Neuronal stem cell (in vitro differentiated cells): ENCODE measurements at places on chromosomes 1 and 21.

DNA sequence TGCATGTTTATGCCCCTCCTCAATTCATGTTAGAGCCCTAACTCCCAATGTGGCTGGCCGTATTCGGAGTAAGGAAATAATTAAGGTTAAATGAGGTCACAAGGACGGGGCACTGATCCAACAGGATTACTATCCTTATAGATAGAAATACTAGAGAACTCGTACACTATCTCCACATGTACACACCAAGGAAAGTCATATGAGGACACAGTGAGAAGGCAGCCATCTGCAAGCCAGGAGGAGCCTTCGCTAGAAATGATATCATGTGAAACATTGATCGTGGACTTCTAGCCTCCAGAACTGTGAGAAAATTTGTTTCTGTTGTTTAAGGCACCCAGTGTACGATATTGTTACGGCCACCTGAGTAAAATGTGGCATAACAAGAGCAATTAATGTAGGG, 79.7 kb downstream of the FAF1 start:
- DNase-seq: no peak

- no peak for DNase-seq
Observed at GRCh38 chr1:232792949-232793348, 12.3 kb upstream of the MAP10 start.

DNA sequence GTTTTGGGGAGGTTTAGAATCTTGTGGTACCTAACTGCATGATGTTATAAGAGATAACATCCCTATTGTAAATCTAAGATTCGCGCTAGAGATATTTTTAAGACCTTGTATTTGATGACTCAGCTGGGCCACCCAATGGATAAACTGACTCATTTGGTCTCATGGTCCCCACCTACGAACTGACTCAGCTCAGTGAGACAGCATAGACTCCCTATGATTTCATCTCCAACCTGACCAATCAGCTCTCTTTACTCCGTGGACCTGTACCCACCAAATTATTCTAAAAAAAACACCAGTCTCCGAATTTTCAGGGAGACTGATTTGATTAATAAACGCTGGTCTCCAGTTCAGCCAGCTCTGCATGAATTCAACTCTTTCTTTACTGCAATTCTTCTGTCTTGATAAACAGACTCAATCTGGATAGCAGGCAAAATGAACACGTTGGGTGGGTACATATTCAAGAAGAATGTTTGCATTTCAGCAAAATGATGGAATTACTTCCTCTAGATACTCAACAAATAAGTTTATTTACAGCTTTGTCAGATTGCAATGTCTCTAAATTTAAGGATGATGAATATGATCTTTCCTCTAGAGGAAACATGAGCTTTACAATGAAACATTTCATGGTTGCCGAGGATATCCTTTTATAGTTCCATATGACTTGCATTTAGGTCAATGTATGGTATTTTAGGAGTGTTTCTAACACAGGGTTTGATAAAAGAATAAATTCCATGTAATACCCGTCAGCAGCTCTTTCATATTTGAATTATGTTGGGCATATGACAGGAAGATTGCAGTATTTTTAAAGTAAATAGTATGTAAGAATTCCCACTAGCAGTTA, 516.6 kb upstream of the RGS18 start:
- DNase-seq: no peak

GRCh38 chr1:233473549-233474204, 140.2 kb upstream of the KCNK1 start:
- DNase-seq: no peak

DNA sequence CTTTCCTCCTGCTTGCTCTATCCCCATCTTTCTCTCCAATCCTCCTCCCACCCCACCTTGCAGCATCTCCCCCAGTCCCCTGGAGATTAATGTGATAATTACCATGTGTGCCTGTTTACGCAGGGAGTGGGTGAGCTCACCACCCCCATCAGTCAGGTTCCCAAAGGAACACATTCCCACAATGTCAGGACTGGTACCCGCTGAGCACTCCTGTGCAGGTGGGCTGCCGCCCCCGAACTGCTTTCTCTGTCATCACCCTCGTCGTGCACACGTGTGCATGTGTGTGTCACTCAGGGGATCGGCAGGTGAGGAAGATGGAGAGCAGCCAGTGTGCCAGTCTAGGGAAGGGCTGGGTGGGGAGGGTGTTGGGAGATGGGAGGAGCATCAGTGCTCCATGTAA, 163.4 kb downstream of the CACNA1E start:
- DNase-seq: no peak

- DNase-seq: no peak
Observed at GRCh38 chr1:59346429-59346828, 49.5 kb downstream of the FGGY start.

DNA sequence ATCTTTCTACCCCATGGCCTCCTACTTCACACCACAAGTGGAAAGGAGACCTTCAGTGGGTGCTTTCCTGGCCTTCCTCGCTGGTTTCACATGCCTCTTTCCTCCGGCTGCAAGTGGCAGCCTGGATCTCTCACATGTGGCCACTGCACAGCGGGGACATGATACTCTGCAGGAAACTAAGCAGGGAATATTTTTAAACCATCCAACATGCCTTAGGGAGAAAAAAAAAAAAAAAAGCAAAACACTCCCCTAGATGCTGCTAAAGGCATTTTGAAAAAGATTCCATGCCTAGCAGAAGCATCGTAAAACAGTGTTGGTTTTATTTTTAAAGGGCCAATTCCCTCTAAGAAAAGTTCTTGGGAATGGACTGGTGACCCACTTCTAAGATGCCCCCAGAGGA, 12.2 kb upstream of the GJA5 start:
- DNase-seq: no peak

- DNase-seq: no peak
Observed at GRCh38 chr1:11676386-11677103, 4.4 kb downstream of the MAD2L2 start.

GRCh38 chr1:3126756-3127678, 58.0 kb downstream of the PRDM16 start:
- no peak for DNase-seq

DNA sequence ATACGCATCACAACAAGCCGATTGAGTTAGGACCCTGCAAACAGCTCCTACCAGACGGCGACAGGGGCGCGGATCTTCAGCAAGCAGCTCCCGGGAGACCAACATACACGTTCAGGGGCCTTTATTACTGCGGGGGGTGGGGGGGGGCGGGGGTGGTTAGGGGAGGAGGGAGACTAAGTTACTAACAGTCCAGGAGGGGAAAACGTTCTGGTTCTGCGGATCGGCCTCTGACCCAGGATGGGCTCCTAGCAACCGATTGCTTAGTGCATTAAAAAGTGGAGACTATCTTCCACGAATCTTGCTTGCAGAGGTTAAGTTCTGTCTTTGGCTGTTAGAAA, 162.0 kb downstream of the RUNX1 start:
- no peak for DNase-seq

DNA sequence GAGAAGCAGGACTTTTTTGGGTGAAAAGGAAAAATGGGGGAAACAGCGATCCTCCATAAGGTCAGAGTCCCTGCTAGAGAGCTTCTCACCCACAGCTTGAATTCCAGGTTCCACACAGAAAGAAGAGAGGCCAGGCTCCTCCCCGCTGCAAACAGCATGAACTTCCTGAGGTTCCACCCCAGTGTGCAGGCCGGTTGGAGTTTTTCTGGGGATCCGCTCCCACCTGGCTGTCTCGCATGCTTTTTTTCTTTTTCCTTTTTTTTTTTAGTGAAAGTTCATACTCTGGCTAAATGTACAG, 595.1 kb upstream of the ZP4 start:
- DNase-seq: no peak

DNA sequence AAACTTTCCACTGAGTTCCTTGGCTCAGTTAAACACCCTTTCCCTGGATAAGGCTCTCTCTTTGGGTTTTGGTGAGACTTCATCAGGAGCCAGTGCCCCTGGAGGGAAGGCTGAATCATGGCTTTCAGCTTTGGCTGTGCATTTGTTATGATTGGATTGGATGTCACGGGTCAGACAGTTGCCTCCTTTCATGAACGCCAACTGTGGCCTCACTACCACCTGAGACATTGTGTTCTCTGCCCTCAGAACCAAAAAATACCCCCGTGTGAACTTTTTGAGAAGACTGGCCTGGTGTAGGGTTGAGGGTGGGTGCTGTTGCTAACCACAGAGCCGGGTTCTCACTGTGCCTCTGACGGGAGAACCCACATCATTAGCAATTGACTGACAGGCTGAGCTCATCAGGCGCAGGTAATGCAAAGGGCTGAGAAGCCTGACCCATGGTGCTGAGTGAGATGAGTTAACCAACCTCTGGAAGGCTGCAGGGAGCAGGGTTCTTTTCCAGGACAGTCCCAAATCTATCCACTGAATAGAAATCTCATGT, 65.6 kb downstream of the HHAT start:
- no peak for DNase-seq

DNA sequence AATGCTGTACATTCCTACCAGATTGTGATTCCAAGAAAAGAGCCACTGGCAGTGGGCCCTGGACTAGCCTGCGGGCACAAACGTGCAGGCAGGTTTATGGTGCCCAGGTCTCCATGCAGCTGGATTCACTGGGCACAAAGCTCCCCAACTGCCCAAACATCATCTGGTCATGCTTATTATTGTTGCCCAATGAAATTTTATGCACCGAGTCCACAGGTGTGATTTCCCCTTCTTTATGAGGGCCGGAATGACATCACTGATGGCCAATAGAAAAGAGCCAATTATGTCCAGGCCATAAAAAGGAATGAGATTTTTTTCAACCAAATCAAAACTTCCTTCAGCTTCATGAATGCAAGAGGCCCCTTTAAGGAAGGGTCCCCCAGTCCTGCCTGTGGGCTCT, 66.2 kb downstream of the ERI3 start:
- DNase-seq: no peak

- no peak for DNase-seq
Observed at GRCh38 chr1:160724465-160725242, 13.0 kb upstream of the CD48 start.

DNA sequence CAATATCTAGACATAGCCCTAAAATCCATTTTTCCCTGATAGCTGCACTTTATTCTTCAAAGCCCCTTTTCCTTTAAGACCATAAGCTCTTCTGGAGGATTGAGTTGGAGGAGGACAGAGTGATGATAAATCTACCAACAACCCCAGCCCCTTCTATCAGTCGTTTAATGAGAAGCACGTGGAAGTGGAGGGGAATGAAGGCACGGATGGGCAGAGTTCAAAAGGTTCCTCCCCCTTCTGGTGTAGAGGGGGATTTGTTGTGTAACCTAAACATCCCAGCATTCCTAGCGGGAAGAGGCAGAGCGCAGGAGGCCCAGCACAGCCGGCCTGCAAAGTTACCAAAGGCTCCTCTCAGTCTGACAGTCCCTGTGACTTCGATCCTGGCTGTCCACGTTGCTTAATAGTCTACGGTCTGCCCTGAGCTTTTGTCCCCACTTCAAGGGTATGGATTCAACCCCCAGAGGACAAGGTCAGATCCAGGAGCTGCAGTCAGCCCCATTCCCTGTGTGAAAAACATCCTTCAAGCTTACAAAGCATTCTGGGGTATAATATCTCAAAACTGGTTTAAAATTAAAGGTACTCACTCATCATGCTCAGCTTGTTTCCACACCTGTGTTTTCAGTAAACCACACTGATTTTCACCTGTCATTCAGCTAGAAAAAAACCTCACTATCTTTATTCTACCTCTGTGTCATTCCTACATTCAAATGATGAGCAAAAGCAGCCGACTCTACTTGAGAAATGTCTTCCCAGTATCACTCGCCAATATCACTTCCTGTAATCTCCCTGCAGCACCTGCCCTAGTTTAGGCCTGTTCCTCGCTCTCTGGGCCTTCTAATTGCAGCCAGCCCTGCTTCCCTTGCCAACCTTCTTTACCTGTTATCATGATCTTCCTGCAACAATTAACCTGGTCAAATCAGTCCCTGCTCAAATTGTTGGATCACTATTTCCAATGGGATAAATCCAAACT, 117.9 kb downstream of the PLPP3 start:
- DNase-seq: no peak

DNA sequence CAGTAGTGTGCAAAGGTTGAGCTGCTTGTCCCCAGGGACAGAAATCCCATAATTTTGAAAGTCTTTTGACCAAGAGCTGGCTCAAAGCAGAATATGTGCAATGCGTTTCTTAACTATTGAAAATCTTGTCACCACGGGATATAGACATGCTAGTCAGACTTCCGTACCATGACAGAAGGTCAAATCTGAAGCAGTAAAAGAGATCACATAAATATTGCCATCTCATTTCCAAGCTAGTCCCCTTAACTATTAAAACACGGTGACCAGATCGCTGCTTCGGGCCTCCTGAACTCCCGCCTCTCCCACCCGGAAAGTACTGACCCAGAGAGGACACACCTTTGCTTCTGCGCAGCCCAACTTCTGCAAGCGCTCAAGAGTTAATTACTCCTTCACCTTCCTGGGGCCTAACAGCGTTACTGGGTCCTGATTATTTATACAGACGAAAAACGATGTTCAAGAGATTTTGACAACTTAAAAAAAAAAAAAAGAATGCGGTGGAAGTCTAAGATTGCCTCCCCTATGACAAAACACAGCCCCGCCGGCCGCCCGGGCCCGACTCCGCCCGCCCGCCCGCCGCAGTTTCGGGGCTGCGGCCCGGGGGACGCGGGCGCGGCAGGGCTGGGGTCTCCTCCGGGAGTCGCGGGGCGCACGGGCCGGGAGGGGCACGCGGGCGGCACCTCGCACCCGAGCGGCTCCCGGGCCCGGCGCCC, 692 bp downstream of the SORT1 start:
- DNase-seq: no peak

GRCh38 chr1:28518745-28519341, 13.0 kb downstream of the RCC1 start:
- no peak for DNase-seq

- no peak for DNase-seq
Observed at GRCh38 chr1:201499795-201500669, 6.9 kb downstream of the CSRP1 start.

- DNase-seq: no peak
Observed at GRCh38 chr1:62682531-62682930, 5.7 kb downstream of the DOCK7 start.

GRCh38 chr1:29777522-29777921, 541.2 kb downstream of the PTPRU start:
- no peak for DNase-seq

DNA sequence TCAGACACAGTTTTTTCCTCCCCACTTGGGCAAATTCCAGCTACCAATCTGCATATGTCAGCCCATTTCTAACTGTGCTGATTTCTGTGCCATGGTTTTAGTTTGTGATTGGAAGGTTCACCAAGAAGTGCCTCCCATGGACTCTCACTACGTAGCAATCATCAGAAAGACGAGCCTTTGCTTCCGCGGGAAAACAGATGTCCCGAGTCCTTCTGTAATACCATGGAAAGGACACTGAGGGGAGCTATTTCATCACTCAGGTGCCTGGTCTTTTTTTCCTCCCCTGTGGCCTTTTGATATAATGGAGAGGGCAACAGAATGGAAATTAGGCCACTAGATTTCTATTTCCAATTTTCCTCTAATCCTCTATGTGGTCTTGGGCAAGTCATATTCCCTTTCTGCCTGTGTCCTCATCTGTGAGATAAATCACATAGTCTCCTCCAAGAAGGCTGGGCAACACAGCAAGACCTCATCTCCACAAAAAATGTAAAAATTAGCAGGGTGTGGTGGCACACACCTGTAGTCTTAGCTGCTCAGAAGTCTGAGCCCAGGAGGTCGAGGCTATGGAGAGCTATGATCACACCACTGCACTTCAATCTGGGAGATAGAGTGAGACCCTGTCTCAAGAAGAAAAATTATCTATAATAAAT, 24.8 kb downstream of the LEMD1 start:
- peak; percentile 47 for DNase-seq
